ENCODE measurements at places on chromosomes 1 and 21. TPM values are rescaled to one million over a fixed set of nuclear protein-coding genes. Genes with fewer than 3 reads are reported as not detected.

The GJA5 gene
- 0.36 TPM for total RNA-seq

The PARP1 gene
- 49.8 TPM for total RNA-seq

DNA sequence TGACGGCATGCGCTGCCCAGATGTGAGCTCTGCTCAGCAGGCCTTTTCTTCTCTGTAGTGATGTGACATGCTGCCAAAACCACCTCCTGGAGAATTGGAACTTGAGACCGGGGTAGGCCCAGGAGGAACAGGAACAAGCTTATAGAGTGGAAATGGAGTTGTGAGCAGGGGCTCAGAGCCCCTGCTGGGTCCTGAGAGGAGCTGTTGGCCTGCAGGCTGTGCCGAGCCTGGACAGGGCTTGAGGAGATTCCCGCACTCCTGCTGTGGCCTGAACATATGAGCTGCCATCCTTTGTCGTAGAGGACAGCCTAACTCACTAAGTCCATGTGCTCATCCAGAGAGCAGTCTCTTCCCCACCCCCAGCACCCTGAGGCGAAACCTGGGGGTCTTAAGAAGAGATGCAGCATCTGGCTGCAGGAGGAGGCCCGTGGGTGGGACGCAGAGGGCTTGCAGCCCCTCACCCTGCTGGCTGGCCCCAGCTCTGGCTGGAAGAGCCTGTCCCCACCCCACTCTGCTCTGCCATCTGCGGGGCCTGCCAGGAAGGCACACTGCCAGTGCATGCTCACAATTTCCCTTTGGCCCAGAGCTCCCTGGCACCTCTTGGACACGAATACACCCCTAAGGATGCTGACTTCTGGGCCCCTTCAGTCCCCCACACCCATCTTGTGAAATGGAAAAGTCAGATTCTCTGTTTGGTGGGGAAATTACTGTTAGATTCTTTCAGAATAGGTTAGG is 42.5 kb downstream of the PTPRF start:
- no peak for DNase-seq

DNA sequence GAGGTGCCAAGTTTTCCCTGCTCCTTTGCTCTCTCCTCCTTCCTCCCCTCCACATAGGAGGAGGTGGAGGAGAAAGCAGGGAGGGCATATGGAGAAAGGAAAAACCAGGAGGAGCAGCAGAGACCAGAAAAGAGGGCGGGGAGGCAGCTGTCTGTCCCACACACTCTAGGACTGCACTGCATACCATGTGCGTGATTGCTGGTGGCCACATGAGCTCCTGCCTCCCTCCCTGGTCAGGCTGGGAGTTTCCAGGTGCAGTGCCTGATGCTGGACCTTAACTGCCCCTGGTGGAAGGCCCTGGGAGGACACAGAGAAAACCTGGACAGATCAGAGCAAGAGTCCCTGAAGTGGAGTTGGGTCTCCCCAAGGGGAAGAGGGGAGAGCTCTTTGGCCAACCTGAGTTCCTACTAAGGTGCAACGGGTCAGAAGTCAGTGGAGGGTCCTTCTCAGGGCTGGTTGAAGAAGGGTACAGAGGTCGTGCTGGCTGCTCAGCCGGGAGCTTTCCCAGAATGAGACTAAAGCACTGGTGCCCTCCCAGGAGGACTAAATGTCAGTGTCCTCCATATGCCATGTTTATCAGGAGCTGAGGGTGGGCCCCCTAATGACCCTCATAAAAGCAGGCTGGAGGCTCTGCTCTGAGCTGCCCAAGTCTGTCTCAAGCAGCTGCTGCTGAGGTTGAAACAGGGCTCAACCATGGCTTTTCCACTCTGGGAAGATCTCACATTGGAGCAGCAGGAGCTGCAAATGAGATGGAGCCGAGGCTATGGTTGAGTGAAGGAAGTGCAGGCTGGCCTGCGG is 3.5 kb upstream of the LGR6 start:
- DNase-seq = no peak

The OR2L13 gene
- not detected for total RNA-seq

The LRRC38 gene
- total RNA-seq = not detected

DNA sequence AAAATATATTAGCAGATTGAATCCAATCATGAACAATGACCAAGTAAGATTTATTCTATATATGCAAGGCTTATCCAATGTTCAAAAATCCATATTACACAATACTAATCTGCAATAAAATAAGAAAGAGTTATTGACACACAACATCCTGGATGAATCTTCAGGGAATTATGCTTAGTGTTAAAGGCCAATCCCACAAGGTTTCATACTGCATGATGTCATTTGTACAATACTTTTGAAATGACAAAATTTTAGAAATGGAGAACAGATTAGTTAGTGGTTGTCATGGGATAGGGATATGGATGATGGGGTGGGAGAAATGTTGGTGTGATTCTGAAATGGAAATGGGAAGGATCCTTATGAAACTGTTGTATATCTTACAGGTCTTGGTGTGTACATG is 425.7 kb downstream of the SIPA1L2 start:
- no peak for DNase-seq

DNA sequence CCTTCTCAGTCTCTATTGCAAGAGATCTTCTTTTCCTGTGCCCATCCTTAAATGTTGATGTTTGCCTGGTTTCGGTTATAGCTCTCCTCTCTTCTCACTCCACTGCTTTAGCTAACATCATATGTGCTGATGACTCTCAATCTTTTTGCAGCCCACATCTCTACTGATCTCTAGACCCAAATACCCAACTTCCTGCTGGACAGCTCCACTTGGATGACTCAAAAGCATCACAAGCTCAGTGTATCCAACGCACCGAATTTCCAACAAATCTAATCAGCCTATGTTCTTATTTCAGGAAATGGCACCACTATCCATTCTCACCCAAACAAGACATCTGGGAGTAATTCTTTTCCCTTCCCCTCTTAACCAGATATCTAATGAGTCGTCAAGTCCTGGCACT is 79.1 kb upstream of the ARTN start:
- DNase-seq = no peak

GRCh38 chr1:180928331-180929230 is 15.9 kb downstream of the KIAA1614 start:
- DNase-seq = no peak

The AMY1C gene
- not detected for total RNA-seq

- no peak for DNase-seq
Measured at GRCh38 chr1:90989990-90990389, 31.8 kb downstream of the ZNF644 start.

The NPPA gene
- total RNA-seq = not detected

Measured in astrocyte (in vitro differentiated cells and primary cell).